ENCODE measurements at places on chromosomes 13 and 19.

- no peak for DNase-seq
Observed at GRCh38 chr13:48486362-48486761, 46.5 kb downstream of the RCBTB2 start.

DNA sequence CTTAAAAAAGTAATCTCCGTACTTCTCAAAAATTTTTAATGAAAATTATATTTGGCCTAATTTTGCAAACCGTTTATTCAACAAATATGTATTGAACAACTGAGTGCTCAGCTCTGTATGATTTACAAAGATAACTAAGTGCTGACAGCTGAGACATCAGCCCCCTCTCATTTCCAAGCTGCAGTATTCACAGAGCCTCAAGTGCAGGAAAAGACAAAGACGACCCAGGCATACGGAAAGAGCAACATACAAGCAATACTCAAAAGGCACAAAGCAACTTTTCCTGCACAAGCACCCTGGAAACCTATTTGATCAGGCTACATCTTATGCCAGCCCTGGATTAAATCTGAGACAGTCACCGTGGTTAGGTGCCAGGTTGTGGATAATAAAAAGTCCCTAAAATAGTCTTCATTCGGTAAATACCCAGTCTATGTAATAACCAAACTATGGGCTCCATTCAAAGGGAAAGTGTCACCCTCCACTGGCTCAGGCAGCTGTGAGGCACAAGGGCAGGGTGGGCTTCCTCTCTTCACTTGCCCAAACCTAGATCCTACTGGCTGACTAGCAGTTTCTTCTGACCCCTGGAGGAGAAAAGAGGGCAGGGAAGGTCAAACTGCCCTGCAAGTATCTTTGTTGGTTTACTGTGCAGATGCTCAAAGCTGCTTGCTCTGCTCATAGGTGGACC, 65.5 kb downstream of the TBC1D4 start:
- no peak for DNase-seq

GRCh38 chr13:40613192-40613818, 53.1 kb downstream of the FOXO1 start:
- no peak for DNase-seq

GRCh38 chr19:11291415-11291814, 4.5 kb upstream of the TSPAN16 start:
- DNase-seq: no peak

- no peak for DNase-seq
Observed at GRCh38 chr13:50587115-50587514, 256.4 kb downstream of the DLEU7 start.

GRCh38 chr19:31979362-31979761, 366.0 kb upstream of the ZNF507 start:
- DNase-seq: no peak

GRCh38 chr13:23644126-23644419, 73.9 kb downstream of the TNFRSF19 start:
- no peak for DNase-seq

GRCh38 chr13:30692113-30692512, 43.2 kb upstream of the ALOX5AP start:
- no peak for DNase-seq

DNA sequence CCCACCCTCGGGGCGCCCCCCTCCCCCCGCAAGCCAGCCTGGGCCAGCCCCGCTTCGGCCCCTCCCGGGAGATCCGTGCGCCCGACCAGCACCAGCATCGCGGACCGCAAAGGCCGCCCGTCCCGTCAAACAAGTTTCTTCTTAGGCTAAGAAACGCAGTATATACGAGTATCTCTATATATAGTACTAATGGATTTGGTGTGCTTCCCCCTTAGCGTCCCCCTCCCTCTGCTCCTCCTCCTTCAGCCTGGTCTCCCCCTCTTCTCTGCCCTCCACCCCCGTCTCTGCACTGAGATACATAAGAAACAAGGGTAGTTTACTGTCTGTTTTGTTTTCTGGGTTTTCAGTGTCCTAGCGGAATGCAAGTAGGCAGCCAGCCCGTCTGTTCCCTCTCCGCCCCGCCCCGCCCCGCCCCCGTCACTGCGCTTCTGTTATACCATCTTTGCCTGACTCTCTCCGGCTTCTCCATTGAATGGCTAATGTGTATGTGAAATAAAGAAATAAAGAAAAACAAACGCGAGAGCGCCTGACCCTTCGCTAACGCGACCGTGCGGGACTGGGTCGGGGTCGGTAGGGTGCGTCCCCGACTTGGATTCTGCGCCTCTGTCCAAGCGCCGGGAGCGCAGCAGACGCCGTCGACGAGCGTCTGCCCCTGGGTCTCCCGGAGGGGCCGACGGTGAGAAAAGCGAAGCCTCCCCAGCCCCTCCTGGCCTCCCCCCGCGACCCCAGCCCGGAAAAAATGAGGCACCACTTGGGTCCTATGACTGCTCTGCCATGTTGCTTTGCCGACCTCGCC, 4.2 kb downstream of the LYL1 start:
- DNase-seq: no peak

- DNase-seq: no peak
Observed at GRCh38 chr19:5289060-5289990, 51.3 kb downstream of the PTPRS start.

DNA sequence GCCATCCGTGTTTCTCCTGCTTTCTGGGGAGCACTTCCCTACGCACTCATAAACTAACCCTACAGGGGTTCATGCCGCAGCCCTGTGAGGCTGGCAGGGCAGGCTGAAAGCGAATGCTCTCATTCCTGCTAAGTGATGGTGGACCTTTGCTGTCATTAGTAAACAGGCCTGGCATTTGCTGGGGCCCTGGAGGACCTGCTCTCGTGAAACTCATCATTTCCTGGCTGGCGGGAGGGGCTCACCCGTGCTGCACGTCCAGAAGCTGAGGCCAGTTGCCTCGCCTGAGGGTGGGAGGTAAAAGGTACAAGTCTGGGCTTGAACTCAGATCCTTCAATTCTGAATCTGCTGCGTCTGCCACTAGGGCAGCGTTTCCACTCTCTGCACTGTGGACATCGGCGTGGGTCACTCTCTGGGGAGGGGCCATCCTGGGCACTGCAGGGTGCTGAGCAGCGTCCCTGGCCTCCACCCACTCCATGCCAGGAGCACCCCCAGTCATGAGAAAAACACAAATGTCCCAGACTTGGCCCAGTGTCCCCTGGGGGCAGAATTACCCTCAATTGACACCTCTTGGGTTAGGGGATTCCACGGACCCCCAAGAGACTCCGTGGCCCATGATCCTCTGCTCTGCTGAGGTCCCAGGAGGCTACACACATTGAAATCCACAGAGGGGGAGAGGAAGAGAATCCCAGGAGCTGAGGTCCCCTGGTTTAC, 7.0 kb downstream of the MOB3A start:
- DNase-seq: no peak

- no peak for DNase-seq
Observed at GRCh38 chr13:109785892-109786450, 412 bp downstream of the IRS2 start.

DNA sequence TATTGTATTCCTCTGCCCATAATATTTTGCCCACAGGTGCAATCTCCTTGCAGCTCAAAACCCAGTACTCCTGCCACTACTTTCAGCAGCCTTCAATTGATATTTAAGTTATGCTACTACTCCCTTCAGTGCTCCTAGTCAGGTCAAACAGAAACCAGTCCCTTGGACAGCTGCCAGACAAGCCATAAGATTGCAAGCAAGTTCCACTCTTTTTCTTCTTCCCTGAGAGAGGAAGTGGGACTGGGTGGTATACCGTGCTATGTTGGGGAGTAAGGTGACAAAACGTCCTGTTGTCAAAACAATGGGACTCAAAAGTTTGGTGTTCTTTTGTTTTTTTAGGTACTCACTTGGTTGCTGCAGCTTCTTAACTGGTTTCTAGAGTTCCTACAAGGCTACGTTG, 63.1 kb upstream of the FRY start:
- no peak for DNase-seq

- DNase-seq: no peak
Observed at GRCh38 chr19:30880151-30880550, 469.1 kb downstream of the TSHZ3 start.

GRCh38 chr13:79190932-79191331, 215.1 kb downstream of the RBM26 start:
- no peak for DNase-seq

DNA sequence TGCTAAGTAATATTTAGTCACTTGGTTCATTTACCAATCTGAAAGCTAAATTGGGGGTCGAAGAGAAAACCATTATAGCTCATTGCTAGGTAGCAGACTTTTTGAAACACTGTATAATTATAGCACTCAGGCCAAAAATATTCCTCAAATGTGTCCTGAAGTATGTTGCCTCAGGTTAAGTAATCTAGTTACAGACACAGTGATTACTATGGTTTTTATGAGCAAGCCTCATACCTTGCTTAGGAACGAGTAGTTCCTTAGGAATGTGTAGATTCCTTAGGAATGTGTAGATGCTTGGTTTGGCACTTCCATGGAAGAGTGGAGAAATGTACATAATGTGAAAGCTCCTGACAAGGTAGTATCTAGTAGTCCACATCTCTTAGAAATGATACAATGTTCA, 387.5 kb downstream of the LMO7 start:
- DNase-seq: no peak

GRCh38 chr19:58357481-58358145, 4.3 kb upstream of the A1BG start:
- DNase-seq: no peak

DNA sequence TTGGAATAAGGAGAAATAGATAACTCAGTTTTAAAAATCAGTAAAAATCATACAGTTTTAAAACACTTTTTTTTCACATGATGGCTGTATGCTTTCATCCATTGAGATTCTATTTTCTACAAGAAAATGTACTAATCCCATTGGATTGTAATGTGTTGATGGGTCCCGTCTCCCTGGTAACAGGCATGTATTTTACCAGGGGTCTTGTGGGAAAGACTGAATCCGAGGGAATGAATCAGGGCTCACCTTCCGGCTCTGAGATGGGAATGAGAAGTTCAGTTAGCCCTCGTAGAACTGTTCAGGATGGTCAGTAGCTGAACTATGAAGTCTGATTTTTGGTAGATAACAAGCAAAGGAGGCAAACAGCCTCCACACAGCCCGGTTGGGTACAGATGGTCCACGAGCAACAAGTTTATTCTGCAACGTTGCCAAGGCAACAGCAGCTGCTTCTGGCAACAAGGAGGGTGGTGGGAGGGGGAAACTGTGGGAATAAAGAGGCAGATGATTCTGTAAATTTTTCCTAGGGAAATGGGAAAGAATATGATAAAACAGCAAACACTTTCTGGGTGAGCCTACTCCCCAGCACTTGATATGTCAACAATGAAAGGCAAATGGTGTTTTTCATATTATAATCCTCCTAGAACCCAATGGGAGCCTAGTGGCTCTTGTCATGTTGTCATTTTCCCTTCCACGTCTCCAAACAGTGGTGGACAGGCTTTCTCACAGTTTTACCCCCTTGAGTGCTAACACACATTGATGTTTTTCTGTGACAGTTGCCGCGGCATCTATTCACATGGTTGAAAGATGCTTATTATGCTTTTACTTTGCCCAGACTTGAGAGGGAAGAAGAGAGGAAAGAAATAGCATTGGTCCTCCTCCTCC, 12.4 kb upstream of the SIAH3 start:
- DNase-seq: no peak

DNA sequence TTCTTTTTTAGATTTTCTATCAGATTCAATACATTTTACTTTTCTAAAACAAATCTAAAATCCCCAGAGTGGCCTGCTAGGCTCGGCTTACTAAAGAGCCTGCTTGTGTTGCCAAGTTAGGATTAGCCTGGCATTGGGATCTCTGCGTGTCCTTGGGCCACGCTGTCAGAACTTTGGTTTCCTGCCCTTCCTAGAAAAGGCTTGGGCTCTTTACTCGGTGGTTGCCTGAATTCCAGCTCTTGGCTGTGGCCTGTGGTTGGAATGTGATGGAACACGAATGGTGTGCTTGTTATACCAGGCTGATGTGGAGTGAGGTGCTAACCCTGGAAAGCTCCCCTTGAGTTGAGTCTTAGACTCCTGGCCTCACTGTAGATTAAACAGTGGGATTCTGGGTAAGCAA, 8.5 kb downstream of the SPATA13 start:
- no peak for DNase-seq

- no peak for DNase-seq
Observed at GRCh38 chr19:44740351-44740824, 8.1 kb upstream of the BCL3 start.

- no peak for DNase-seq
Observed at GRCh38 chr13:94205896-94206295, 273.6 kb downstream of the DCT start.

DNA sequence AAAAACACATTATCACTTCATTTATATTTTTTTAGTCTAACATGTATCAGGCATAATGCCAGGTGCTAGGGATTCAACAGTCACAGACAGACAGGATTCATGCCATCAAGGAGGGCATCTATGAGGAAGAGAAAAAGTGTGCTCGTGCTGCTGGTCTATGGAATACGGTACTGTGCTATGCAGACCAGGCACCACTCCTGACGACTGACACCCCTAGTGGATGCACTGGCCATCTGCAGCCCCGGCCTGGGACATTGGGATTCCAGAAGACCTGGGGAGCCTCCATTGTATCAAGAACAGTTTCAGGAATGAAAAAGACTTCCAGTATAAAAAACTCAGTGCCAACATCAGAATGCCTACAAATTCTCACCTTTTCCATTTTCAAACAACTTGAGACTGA, 94.0 kb downstream of the KLF12 start:
- DNase-seq: no peak

DNA sequence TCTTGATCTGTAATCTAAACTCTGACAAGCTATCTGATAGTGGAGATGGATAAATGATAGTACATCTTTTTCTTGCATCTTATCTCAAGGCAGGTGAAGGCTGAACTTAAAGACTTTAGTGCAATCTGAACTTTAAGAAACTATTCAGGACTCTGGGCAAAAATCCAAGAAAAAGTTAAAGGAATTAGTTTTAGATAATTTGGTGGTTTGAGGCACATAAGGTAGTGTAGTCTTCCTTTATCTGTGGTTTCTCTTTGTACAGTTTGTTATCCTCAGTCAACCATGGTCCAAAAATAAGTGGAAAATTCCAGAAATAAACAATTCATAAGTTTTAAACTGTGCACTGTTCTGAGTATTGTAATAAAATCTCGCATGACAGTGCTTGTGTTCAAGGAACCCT, 172.9 kb downstream of the UGGT2 start:
- no peak for DNase-seq

- no peak for DNase-seq
Observed at GRCh38 chr19:53942001-53942786, 20.5 kb upstream of the CACNG8 start.

GRCh38 chr19:35639321-35639639, 2.3 kb upstream of the ETV2 start:
- DNase-seq: no peak

DNA sequence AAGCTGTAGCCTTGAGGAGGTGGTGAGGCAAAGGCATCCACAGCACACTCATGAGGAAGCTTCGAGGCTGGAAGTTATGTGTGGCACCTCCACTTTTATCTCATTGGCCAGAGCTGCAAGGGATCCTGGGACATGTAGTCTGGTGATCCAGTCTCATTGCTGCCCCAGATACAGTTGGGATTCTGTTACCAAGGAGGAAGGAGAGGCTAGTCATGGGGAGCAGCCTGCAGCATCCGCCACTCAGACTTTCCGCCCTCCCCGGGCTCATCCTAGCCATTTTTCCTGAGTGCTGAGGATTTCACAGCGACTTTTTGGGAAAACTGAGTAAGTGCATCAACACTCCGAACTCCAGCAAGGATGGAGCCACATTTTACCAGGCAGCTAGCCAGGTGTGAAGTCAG, 74.4 kb downstream of the DPF1 start:
- no peak for DNase-seq

- DNase-seq: no peak
Observed at GRCh38 chr13:105702441-105702840, 833.0 kb downstream of the EFNB2 start.

GRCh38 chr19:1248786-1249297, 459 bp downstream of the MIDN start:
- DNase-seq: no peak

Data from stimulated activated CD4-positive, alpha-beta T cell treated with anti-CD3 and anti-CD28 coated beads, Interleukin-12 subunit alpha, Interleukin-12 subunit beta, amount 100 ng/mL, for 24 hours (primary cell).